ENCODE measurements at places on chromosomes 7 and 10.

- no peak for DNase-seq
These were observed 15.6 kb downstream of the ADAM8 start for GRCh38 chr10:133260895-133261725.

DNA sequence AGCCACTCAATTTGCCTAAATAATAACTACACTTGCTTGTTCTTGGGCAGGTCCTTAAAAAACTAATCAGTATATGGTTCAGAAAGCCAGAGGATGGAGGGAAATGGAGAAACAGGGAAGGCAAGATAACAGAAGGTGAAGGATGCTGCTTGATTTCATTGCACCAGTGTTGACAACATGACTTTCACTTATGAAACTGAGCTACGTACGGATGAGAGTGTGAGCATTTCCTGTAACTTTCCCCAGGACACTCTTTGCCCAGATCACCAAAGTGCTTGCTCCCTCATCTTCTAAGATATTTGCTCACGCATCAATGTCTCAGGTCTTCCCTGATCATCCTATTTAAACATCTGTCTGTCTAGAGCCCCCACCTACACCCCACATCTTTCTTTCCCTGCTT, 37.4 kb downstream of the SLC35B4 start:
- DNase-seq = no peak

GRCh38 chr7:7569081-7569527, 2.4 kb downstream of the MIOS start:
- DNase-seq = no peak

DNA sequence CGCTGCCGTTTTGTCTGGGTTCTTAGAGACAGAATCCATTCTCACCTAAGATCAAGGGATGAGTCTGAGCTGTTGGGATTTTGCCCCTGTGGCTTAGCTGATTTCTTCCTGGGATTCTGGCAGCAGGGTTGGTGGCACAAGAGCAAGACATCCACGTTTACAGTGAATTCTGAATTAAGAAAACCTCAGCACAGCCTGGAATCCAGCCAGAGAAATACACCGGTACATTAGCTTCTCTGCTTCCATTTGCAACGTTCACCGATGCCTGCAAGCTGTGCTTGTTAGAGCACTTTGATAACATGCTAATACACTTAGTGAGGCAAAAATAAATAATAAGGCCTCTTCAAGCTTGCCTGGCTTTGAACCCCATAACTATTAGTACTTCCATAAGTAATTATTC, 569.8 kb downstream of the CALN1 start:
- DNase-seq = no peak

DNA sequence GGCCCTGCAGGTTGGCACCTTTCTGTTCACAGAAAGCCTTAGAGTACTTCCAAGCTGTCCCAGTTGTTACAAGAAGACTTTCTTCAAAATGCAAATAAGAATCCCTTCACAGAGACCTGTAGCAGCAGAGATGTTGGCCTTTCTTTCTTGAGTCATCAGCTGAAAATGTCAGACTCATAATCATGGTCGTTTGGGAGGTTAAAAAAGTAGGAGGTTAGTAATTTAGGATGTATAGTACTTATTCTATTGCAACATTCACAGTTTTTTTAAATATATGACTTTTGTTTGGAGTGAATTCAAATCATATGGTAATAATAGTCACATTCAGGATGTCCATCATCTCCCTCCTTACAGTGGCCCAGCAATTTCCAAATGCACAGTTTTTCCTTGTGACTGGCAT, 223.9 kb upstream of the GLI3 start:
- no peak for DNase-seq

DNA sequence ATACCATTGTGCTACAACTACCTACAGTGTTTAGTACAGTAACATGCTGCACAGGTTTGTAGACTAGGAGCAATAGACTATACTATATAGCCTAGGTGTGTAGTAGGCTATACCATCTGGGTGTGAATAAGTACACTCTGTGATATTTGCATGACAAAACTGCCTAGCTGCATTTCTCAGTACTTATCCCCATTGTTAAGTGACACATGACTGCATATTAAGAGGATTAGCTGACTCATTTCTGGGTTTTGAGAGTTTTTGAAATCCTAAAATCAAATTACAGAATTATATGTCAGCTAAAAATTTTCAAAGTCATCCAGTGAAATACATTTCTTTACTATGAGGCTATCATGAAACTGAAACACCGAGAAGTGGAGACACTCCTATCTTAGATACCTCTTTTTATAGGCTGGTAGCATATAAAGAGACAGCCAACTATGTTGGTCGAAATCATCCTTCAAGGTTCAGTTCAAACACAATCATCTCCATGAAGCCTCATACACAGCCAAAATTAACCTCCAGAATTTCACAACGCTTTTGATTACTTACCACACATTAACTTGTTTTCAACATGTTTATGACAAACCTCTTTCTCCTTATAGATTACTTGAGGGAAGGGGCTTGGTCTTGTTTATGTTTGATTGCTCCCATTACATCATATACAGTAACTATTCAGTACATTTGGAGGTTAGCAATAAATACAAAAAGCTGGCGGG, 89.8 kb upstream of the ANK3 start:
- DNase-seq = no peak
